ENCODE measurements at places on chromosomes 2 and 18. TPM values are rescaled to one million over a fixed set of nuclear protein-coding genes. Genes with fewer than 3 reads are reported as not detected.

DNA sequence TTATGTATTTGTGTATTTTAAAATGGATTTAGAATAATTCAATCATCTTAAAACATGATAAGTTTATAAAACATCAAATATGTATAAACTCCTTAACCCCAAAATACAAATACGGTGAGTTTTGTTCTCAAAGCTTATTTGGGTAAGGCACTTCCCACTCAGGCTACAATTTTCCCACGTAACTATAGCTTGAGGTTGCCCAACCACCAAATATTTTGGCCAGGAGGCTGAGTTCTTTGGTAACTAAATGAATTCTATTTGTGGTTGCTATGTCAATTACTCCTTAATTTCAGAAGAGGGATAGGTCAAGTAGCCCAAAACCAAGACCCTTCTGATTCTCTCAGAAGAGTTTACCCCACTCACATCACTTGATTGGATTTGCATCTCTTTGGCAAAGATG, 70.4 kb downstream of the MYL12B start:
- no peak for DNase-seq
- no peaks in the 10 kb centered on the region for H3K4me1 ChIP-seq
- no peaks in the 10 kb centered on the region for H3K27me3 ChIP-seq
- no peak overlapping the region for H3K4me3 ChIP-seq
- H3K27ac ChIP-seq: no peak overlapping the region
- no peaks in the 10 kb centered on the region for H3K36me3 ChIP-seq

DNA sequence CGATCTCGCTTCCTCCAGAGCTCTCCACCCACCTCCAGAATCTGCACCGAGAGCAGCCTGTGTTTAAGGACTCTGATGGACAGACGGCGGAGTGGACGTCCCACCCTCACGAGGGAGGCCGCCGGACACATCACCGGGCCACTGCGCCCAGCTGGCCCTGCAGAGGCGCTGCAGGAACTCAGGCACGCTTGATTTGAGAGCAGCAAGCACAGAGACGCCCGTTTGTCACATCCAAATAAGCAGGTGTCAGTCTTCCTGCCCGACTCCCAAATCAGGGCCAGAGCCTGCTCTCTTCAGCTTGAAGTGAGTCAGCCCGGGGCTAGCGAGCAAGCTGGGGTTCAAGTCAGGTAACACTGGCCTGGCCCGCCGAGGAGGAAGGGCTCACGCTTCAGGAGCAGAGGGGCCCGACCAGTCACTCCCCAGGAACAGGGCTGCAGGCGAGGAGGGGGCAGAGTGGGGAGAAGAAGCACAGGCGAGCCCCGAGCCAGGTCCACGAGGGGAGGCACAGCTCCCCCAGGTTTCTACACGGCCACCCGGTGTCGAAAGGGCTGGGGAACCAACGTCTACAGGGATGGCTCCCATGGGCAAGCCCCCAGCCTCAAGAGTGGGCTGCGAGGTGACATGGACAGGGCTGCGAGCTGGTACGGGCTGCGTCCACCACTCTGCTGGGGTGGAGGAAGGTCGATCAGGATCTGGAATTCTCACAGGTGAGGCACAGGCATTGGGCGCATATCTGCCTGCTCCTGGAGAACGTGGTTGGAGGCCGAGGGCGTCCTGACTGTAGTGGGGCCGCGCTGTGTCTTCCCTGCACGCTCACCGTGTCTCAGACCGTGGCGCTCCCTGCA, 52.5 kb upstream of the CTDP1 start:
- H3K4me1 ChIP-seq: peaks cover 4% of the 10 kb centered on the region
- H3K27ac ChIP-seq: no peak overlapping the region
- H3K36me3 ChIP-seq: no peaks in the 10 kb centered on the region
- H3K27me3 ChIP-seq: peaks cover 52% of the 10 kb centered on the region
- DNase-seq: no peak

DNA sequence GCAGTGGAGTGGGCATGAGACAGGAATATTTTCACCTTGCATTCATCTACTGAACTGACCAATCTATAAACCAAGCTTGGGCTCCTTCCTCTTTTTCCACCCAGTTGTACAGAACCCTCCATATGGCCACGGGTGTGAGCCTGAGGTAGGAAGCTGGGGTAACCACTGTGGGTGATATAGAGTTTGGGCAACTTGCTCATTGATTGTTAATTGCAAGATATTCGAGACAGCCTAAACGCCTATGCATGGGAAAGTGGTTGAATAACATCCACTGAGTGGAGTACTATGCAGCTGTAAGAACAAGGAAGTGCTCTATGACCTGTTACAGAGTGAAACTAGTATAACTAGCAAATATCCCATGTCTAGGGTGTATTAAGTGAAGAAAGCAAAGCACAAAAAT, 7.3 kb upstream of the VAPA start:
- no peaks in the 10 kb centered on the region for H3K4me1 ChIP-seq
- H3K4me3 ChIP-seq: no peak overlapping the region
- H3K27me3 ChIP-seq: no peaks in the 10 kb centered on the region
- H3K36me3 ChIP-seq: no peaks in the 10 kb centered on the region

DNA sequence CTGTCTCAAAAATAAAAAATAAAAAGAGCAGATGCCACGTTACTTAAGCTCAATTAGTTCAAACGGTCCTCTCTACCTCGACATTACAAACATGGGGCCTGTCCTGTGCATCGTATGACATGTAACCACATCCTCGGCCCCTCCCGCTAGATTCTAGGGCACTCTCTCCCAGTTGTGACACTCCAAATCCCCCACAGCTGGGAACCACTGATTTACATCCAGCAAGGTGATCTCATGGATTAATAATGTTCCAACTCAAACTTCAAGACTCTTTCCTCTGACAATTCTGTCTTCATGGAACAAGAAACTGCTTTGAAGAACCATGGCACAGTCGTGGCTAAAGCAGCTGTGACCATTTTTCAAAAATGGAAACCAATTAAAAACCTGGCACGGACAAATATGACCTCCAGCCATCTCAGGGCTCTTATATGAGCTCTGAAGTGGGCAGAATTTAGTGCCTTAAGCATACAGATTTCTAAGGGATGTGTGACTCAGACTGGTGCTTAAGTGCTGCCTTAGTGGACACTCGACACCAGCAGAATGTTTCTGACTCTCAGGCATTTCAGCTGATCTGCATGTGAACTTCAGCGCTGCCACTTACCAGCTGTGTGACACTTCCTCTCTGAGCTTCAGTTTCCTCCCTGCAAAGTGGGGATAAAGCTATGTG, 31.7 kb upstream of the ASAP2 start:
- no peak overlapping the region for H3K4me3 ChIP-seq
- H3K27ac ChIP-seq: peak overlapping the region; percentile 13
- no peaks in the 10 kb centered on the region for H3K36me3 ChIP-seq

DNA sequence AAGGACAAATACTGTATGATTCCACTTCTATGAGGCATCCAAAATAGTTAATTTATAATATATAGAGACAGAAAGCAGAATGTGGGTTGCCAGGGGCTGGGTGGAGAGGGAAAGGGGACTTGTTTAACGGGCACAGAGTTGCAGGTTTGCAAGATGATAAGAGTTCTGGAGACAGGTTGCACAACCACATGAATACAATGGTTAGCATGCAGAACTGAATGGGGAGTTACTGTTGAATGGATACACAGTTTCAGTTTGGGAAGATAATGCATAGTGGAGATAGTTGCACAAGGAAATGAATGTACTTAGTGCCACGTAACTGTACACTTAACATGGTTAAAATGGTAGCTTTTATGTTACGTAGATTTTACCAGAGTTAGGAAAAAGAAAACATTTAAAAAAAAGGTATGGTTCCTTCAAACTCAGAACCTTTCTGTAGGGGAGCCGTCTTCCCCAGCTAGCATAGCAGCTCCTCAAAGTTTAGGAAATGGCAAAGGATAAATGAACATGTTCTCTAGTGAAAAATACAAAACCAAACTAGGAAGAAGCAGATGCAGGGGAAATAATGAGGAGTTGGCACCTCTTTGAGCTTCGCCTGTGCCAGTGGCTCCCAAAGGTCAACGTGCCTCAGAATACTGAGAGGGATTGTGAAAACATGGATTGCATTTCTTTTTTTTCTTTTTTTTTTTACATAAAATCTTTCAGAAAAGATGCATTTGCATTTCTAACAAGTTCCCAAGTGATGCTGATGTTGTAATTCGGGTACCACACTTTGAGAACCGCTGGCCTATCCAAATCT, 95.2 kb downstream of the ZCCHC2 start:
- H3K27ac ChIP-seq: no peak overlapping the region
- no peak for DNase-seq
- no peaks in the 10 kb centered on the region for H3K4me1 ChIP-seq

- DNase-seq: no peak
- H3K4me3 ChIP-seq: no peak overlapping the region
- peak overlapping the region; percentile 50 for H3K27ac ChIP-seq
- no peaks in the 10 kb centered on the region for H3K36me3 ChIP-seq
- no peaks in the 10 kb centered on the region for H3K27me3 ChIP-seq
Observed at GRCh38 chr2:43239981-43240765, 13.8 kb upstream of the ZFP36L2 start.

- H3K4me1 ChIP-seq: peaks cover 22% of the 10 kb centered on the region
- no peak overlapping the region for H3K4me3 ChIP-seq
- H3K27me3 ChIP-seq: no peaks in the 10 kb centered on the region
- H3K36me3 ChIP-seq: no peaks in the 10 kb centered on the region
Observed at GRCh38 chr2:86370579-86370978, 33.2 kb upstream of the REEP1 start.

DNA sequence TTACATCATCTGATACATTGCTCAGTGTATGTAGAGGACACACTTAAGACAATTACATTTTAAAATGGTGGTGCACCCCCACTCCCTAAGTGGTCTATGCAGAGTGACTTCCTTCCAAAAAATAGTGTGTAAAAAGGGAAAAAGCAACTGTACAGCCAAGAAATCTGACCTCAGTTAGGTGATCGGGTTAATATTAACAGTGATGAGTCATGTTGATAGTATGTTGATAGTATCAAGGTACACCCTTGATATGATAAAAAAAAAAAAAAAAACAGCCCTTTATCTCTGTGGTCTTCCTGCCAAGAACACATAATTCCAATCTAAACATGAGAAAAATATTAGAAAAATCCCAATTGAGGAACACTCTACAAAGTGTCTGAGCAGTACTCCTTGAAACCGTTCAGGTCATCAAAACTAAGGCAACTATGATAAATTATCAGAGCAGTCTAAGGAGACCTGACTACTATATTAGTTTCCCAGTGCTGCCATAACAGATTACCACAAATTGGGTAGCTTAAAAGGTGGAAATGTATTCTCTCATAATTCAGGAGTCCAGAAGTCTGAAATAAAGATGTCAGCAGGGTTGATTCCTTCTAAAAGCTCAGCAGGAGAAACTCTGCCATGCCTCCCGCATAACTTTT, 171.9 kb downstream of the ARHGAP28 start:
- H3K36me3 ChIP-seq: no peaks in the 10 kb centered on the region
- no peaks in the 10 kb centered on the region for H3K4me1 ChIP-seq
- no peak for DNase-seq

- no peak overlapping the region for H3K4me3 ChIP-seq
- H3K4me1 ChIP-seq: no peaks in the 10 kb centered on the region
- H3K27me3 ChIP-seq: peaks cover 31% of the 10 kb centered on the region
Observed at GRCh38 chr18:62603979-62604378, 81.2 kb downstream of the ZCCHC2 start.

DNA sequence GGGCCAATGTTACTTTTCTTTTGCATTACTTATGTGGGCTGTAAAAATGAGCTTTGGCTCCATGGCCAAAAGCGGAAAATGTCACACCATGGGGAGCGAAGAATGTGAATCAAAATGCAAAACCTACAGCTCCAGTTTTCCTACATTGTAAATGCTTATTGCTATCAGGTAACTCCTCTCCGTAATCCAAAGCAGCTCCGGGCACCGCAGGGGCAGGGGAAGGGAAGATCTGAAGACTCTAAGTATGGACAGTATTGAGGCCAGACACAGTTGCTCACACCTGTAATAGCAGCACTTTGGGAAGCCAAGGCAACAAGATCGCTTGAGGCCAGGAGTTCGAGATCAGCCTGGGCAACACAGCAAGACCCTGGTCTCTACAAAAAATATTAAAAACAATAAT, 7.1 kb upstream of the AGFG1 start:
- H3K4me3 ChIP-seq: no peak overlapping the region
- H3K4me1 ChIP-seq: no peaks in the 10 kb centered on the region
- H3K27me3 ChIP-seq: no peaks in the 10 kb centered on the region
- no peak for DNase-seq
- H3K36me3 ChIP-seq: no peaks in the 10 kb centered on the region

DNA sequence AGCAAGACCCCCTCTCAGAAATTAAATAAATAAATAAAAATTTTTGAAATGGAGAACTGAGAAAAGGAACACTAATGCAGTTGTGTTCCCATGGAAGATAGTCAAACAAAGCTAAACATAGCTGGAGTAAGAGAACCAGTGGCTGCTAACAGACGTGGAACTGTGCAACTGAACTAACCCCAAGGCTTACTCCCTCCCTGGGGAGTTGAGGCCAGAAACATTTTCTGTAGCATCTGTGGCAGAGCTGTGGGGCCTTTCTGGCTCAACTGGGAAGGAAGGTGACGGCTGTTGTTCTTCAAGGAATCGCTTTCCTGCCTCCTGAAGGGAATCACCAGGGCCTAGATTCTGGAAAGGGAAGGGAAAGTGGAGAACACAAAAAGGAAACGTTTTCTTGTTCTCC, 53.9 kb upstream of the B3GNT2 start:
- no peaks in the 10 kb centered on the region for H3K4me1 ChIP-seq
- H3K4me3 ChIP-seq: no peak overlapping the region
- DNase-seq: no peak
- H3K36me3 ChIP-seq: no peaks in the 10 kb centered on the region

- DNase-seq: no peak
- H3K4me1 ChIP-seq: no peaks in the 10 kb centered on the region
- no peaks in the 10 kb centered on the region for H3K36me3 ChIP-seq
- H3K27me3 ChIP-seq: no peaks in the 10 kb centered on the region
- no peak overlapping the region for H3K4me3 ChIP-seq
- H3K27ac ChIP-seq: no peak overlapping the region
Observed at GRCh38 chr2:29360016-29360784, 245.0 kb downstream of the CLIP4 start.

- DNase-seq: no peak
- H3K4me1 ChIP-seq: no peaks in the 10 kb centered on the region
- no peaks in the 10 kb centered on the region for H3K36me3 ChIP-seq
- no peaks in the 10 kb centered on the region for H3K27me3 ChIP-seq
- no peak overlapping the region for H3K27ac ChIP-seq
Observed at GRCh38 chr18:53219853-53220252, 879.9 kb downstream of the DCC start.

- DNase-seq: no peak
- H3K27me3 ChIP-seq: no peaks in the 10 kb centered on the region
- no peaks in the 10 kb centered on the region for H3K4me1 ChIP-seq
- no peak overlapping the region for H3K4me3 ChIP-seq
- H3K27ac ChIP-seq: no peak overlapping the region
Observed at GRCh38 chr2:141529659-141530058, 601.2 kb downstream of the LRP1B start.

CFAP53 gene
- total RNA-seq: not detected

GAREM1 gene
- 8.7 TPM for total RNA-seq

FLACC1 gene
- total RNA-seq: 4.5 TPM

SH2D6 gene
- not detected for total RNA-seq

SLC16A14 gene
- total RNA-seq: 2.0 TPM
